ENCODE measurements at places on chromosomes 5 and 9. TPM values are rescaled to one million over a fixed set of nuclear protein-coding genes. Genes with fewer than 3 reads are reported as not detected.

TAS2R1 gene
- not detected for total RNA-seq

PCDHGB1 gene
- total RNA-seq, result 5.0 TPM

NME5 gene
- 5.9 TPM for total RNA-seq

PRRX2 gene
- 34.8 TPM for total RNA-seq

CKMT2 gene
- total RNA-seq, result 1.4 TPM

ORM2 gene
- not detected for total RNA-seq

LEAP2 gene
- under 0.01 TPM for total RNA-seq

SLC25A2 gene
- total RNA-seq, result 0.59 TPM

SOHLH1 gene
- total RNA-seq, result not detected

BAAT gene
- total RNA-seq, result under 0.01 TPM

ENHO gene
- total RNA-seq, result under 0.01 TPM

SLC36A2 gene
- not detected for total RNA-seq
